ENCODE measurements at places on chromosomes 2 and 18.

DNA sequence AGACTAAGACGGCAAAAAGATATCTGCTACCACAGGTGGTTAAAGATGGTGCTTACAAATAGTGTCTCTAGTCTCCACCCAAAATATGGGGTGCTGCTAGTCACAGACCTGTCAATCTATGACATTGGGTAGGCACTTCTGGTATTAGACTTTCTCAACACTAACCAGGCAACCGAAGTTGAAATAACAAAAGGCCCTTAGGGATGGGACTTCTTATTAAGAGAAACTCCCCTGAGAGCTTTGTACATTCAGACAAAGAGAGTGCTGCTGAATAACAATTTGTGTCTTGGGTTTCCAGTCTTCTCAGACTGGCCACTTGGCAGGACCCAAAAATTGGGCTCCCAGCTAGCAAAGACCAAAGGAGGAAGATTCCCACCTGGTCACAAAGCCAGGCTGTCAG, 310.0 kb downstream of the CNTNAP5 start:
- no peak for DNase-seq

DNA sequence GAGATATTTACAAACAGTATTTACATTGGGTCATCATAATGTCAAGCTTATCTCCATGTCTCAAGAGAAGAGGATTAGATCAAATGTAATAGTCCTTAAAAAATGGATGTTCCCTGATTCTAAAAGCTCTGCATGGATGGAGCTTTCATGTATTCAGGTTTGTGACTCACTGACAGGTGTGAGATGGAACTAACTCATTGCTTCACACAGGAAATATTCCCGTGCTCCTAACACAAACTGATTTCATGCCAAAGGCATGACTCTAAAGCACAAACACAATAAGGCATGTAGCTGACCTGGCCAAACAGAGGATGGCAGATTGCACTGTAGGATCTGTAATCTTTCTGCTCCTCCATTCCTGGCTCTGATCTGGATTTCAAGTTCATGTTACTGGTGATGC, 110.0 kb downstream of the ALK start:
- no peak for DNase-seq

DNA sequence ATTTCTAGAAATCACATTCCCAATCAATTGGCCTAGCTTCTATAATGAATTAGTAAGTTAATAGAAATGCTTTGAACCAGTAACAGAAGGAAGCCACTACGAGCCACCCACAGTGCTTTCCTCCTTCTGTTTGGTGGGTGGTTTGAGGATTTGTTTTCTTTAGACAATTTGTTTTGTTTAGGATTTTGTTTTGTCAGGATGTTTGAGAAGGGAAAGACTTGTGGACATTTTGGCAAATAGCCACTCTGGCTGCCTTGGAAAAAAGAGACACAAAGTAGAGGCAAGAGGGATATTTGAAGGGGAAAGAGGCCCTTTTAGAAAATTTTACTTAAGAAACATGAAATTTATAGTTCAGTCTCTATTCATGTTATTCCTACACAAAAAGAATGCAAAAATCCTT, 47.7 kb downstream of the TANK start:
- no peak for DNase-seq

GRCh38 chr18:35114305-35114704, 73.1 kb downstream of the MAPRE2 start:
- DNase-seq = no peak

- DNase-seq = no peak
Measured at GRCh38 chr2:128380961-128381938, 62.6 kb upstream of the HS6ST1 start.

DNA sequence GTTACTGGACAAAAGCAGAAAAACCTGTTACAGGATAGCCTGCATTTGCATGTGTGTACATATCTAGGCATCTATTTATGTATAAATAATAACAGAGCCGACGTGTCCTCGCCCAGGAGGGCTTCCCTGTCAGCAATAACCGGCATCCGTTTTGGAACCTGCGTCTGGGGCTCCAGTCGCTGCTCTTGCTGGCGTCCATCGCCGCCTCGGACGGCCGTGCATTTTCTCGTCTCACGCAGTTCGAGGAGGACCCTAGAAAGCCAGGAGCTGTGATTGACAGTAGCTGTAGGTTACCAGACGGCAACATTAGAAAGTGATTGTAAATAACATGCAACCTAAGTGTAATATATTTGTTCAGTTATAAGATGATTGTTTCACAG, 132.6 kb downstream of the NFATC1 start:
- DNase-seq = no peak

GRCh38 chr2:157418239-157418641, 25.6 kb downstream of the CYTIP start:
- no peak for DNase-seq

DNA sequence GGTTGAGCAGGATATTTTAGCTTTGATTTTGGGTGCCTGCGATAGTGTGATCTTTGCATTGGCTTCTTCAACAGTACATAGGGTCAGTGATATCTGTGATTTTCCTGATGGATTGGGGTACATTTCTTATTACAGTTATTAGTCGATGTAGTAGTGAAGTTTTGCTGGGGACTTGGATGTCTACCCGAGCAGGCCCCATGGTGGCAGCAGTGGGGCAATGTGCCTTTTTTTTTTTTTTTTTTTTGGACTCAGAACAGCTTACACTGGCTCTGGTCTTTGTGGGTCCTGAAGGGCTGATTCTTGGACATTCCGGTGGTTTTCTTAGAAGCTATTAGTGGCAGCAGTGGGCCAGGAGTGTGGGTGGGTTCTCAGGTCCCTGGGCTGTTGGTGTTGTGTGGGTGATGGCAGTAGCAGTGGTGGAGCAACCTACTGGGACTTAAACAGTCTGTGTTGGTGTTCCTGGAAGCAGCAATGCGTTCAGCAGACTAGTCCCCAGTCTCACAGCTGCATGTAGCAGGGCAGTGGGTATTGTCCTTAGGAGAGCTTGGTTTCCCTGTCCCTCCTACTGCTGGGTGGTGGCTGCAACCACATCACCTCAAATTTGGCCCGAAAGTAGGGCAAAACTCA, 53.7 kb upstream of the SLC4A10 start:
- DNase-seq = no peak

- no peak for DNase-seq
Measured at GRCh38 chr18:44767807-44768206, 87.1 kb downstream of the SETBP1 start.

- DNase-seq = peak; percentile 40
Measured at GRCh38 chr18:67265464-67266245, 250.9 kb downstream of the DSEL start.

DNA sequence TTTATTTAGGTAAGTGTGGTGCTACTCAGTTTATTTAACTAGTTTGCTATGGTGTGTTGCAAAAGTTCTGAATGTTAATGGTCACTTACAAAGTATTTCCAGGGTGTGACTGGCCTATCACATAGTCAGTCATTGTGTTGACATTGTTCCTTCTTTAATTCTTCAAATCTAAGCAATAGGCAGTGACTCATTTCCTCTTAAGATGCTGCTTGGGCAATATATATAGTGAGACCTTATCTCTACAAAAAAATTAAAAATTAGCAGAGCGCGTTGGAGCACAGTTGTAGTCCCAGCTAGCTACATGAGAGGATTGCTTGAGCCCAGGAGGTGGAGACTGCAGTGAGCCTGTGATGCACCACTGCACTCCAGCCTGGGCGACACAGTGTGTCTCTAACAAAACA, 5.8 kb upstream of the CCDC88A start:
- DNase-seq = peak; percentile 53

DNA sequence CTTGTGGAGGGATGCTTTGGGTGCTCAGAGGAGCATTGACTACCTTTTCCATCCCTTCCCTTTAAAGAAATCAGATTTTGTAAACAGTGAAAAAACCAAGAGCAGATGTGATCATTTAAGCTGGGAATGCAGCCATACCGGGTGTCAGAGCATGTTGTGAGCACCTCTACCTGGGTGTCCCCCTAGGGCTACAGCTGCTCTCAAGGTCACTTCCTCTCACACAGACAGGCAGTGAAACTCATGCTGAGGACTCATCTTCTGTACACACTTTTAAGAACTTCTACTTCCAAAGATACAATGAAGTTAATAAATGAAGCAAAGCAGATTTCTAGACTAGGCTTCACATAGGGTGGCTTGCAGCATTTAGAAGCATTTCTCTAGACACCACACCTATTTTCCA, 48.4 kb upstream of the FRZB start:
- no peak for DNase-seq

DNA sequence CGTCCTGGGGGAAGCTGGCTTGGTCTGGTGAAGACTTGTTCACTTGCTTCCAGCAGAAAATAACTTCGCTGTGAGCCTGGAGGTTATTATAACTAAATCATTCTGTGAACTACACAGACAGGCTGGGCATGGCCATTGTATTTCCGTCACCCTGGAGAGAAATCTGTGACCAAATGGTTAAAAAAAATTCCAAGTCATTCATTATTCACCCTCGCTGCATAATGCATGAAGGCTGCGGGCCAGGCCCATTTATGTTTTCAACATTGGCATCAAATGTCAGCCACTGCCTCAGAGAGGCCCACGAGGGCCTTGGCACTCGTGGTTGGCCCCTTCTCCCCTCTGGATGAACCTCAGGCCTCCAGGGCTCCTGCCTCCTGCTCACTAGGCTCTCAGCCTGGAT, 57.7 kb downstream of the RRM2 start:
- no peak for DNase-seq

DNA sequence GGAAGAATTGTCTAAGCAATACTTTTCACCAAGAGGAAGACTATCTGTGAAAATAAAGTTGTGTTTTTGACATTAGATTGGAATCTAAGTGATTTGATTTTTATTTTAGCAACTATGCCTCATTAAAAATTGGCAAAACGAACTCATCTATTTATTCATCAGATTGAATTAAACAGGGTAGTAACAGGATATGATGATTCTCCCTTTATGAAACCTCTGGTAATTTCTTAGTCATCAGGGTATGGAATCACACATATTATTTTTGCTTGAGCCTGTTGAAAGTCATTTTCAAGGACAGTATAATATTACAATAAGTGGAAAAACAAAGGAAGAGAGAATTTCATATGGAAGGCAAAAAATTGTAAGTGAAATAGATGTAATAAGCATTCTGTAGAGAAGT, 22.0 kb downstream of the ZNF804A start:
- no peak for DNase-seq

GRCh38 chr18:35470435-35470834, 27.3 kb downstream of the INO80C start:
- no peak for DNase-seq

GRCh38 chr2:189164746-189165145, 14.8 kb downstream of the COL5A2 start:
- peak; percentile 43 for DNase-seq

DNA sequence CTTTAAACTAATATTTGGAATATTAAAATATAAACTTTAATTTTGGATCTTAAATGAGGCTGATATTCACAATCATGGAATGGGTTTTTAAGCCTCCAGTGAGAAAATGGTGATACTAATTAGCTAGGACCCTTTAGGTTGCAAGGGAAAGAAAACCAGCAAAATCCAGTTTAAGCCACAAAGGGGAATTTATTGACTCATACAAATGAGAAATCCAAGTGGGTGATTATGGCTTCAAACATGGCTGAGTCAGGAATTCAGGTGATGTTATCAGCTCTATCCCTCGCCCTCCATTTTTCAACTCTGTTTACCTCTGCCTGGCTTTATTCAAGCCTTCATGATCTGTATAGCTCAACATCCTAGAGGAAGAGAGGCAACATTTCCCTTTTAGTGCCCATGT, 75.3 kb upstream of the DLX2 start:
- peak; percentile 21 for DNase-seq

- DNase-seq = no peak
Measured at GRCh38 chr2:38835990-38836389, 39.7 kb downstream of the DHX57 start.

DNA sequence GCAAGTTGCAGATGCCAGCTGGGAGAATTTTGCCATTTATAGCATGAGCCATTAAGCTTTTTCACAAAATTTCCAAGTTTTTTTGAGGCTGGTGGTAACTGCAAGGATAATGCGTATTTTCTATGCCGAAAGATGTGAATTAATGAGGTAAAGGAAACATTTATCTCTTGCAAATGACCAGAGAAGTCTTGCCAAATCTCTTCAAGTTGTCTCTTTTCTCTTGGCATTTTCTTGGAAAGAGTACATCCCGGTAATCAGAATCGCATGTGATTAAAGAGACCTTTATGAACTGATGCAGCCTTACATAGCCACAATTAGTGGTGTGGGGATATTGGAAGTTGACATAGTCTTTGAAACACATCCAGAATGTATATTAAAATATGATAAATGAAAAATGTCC, 136.5 kb upstream of the MMADHC start:
- no peak for DNase-seq

DNA sequence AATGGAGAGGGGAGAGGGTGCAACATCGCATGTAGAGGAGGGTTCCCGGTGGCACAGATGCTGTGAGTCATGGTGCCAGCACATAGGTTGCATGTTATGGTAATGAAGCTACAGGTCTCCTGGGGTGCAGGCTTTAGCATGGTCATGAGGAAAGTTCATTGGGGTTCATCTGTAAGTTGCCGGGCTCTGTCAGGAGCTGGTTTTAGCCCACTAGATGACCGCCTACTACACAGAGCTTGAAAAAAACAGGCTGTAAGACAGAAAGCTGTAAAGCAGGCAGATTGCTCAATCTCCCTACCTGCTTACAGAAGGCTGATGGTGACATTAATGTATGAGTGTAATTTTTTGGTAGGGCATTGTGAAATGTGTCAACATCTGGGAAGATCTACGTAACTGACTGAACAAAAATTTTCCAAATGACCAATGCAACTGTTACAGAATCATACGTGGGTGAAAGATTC, 23.9 kb downstream of the DYSF start:
- DNase-seq = no peak

DNA sequence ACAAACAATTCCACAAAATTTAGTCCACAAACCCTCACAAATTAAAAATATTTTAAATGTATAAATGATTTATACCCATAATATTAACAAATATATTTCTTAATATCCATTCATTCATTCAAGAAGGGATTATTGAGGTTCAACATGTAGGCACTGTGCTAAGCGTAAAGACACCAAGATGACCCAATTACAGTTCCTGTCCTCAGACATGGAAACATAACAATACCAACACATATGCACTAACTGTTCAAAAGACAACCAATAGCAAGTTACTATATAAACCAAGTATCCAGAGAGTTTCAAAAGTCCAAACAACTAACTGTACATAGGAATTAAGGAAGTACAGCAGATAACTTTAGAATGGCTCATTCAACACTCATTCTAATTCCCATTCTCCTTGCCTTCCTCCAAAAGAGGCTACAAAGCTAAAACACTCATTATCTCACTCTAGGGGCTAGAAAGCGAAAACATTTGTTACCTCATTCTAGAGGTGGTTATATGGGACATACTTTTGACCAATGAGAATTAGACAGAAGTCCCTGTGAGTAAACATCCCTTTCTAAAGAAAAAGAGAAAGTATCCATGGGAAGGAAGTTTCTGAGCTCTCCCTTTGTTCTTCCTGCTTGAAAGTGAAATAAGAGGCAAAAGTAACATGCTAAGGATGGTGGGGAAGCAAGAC, 292.4 kb downstream of the ZEB2 start:
- no peak for DNase-seq

GRCh38 chr18:35578481-35578880, 3.1 kb upstream of the GALNT1 start:
- no peak for DNase-seq

GRCh38 chr2:144230448-144231085, 289.4 kb downstream of the ZEB2 start:
- DNase-seq = no peak

All from AG08395 (cell line).